ENCODE measurements at places on chromosomes 2 and 18.

DNA sequence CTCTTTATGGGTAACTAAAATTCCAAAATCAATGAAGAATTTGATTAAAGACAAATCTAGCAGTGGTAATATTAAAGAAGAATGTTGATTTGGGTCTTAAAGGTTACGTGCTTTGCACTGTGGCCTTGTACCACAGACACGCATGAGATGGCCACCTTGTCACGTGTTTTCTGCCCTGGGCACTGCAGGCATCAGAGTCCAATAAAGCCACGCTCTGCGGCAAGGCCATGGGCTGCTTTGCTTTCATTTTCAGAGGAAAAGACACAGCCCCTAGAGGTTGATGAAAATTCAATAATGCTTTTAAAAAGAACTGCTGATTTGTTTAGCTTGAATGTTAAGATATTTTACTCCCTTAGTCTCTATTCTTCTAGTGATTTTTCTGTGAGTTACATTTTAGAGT is 30.4 kb downstream of the AOX1 start:
- no peak for DNase-seq

DNA sequence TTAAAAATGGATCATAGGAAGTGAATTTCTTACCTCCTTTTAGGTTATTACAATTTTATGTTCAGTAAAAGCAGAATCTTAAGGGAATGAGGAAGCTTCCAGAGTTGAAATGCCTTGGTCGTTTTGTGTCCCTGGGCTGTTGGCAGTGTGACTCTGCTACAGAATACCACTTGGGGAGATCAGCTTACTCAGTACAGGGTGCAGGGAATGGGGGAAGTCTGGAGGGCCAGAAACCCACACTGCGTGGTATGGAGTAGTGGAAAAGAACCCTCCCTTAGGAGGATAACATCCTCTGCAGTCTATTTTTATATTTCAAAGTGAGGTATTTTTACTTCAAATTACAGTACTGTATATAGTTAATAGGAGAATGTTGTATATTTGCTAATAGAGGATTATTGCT is 51.1 kb downstream of the R3HDM1 start:
- DNase-seq, result no peak

GRCh38 chr2:98282109-98282508 is 64.1 kb upstream of the CNGA3 start:
- DNase-seq, result no peak

DNA sequence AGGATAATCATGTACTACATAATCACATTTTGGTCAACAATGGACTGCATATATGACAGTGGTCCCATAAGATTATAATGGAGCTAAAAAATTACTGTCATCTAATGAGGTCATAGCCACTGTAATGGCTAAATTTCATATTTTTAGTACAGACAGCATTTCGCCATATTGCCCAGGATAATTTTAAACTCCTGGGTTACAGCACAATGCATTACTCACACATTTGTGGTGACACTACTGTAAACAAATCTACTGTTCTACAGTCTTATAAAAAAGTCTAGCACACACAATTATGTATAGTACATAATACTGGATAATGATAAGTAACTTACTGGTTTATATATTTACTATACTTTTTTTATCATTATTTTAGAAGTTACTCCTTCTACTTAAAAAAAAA is 12.8 kb downstream of the EIF2AK2 start:
- no peak for DNase-seq

GRCh38 chr18:37313624-37314023 is 252.0 kb downstream of the CELF4 start:
- no peak for DNase-seq

GRCh38 chr2:46194856-46195255 is 102.4 kb upstream of the EPAS1 start:
- no peak for DNase-seq

- no peak for DNase-seq
These were observed 9.6 kb upstream of the MTA3 start for GRCh38 chr2:42558827-42559226.

DNA sequence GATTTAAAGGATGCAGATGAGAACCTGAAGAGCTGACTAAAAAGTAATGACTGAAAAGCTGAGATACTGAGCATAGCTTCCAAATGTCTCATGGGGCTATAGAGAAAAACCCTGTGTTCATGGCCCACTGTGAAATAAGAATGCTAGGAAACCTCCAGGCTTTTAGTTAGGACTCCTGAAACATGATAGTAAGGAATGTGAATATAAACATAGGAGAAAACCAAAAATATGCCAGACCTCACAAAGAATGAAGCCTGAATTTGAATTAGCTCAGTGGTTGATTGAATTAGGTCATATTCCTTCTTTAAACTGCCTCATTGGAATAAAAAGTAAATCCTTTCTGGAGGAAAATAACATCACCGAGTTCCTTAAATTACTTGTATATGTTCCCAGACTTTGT is 194.5 kb upstream of the NXPH2 start:
- no peak for DNase-seq

GRCh38 chr2:203501873-203502272 is 33.2 kb downstream of the RAPH1 start:
- DNase-seq, result no peak

DNA sequence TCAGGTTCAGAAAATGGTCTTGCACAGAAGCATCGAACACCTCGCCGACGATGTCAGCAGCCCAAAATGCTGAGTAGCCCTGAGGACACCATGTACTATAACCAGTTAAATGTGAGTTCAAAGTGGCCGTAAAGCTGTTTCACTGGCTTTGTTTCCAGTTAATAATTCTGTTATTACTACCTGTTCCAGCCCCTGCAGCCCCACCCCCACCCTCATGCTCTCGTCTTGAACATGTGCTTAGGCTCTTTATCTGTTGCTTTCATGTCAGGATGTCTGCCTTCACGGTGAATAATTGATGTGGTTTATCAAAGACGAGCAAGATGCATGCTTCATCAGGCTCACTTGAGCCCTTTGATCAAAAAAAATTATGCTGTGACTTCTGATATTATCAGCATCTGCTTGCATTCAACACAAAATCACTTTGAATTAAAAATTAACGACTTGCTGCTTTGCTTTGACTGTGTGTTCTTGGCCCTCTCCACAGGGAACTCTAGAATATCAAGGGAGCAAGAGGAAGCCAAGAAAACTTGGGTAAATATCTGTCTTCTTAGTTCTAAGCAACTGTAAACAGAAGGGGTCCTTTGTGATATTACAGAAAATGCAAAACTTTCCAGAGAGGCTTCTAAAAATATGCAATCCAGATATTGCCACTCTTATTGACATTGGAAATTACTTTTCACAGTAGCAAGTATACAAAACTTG is 63.4 kb upstream of the SP5 start:
- DNase-seq, result no peak

- no peak for DNase-seq
These were observed 33.7 kb downstream of the CTIF start for GRCh38 chr18:48572402-48573126.

GRCh38 chr18:68035774-68036522 is 519.4 kb upstream of the DSEL start:
- no peak for DNase-seq

DNA sequence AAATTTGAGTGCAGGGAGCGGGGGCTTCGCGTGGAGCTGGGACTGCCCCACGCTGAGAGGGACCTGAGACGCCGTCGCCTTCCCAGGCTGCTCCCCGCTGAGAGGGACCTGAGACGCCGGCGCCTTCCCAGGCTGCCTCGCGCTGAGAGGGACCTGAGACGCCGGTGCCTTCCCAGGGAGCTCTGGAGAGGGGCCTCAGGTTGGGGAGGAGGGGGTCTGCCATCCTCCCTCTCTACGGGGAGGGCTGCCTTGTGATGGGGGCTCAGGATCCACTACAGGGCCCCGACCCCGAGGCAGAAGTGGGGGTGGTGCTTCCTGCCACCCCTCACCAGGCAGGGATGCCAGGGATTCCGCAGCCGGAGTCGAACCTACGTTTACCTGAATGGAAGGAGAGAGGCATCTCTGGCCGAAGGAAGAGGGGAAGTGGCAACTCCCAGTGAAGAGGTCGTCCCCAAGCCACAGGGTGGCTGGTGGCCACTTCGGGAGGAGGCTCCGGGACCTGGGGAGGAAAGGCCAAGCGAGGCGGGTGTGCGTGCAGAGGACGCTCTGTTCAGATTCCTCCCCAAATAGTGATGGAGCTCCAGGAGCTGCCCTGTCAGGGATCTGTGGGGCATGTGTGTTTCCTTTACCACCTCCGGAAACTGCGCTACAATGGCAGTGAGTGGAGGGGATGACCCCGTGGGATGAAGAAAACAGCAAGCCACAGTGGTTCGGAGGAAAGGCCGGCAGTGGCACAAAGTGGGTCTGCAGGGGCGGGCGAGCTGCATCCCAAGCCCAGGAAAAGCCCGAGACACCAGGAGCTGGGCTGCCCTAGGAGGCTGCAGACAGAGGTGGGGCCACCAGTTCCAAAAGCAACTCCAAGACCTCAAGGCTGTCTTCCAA is 108.2 kb upstream of the CTDP1 start:
- no peak for DNase-seq

- no peak for DNase-seq
These were observed 19.0 kb upstream of the DUSP19 start for GRCh38 chr2:183059561-183059960.

- DNase-seq, result no peak
These were observed 2.6 kb upstream of the GPR35 start for GRCh38 chr2:240622531-240623235.

- DNase-seq, result no peak
These were observed 36.0 kb downstream of the FAM110C start for GRCh38 chr2:10222-10875.

DNA sequence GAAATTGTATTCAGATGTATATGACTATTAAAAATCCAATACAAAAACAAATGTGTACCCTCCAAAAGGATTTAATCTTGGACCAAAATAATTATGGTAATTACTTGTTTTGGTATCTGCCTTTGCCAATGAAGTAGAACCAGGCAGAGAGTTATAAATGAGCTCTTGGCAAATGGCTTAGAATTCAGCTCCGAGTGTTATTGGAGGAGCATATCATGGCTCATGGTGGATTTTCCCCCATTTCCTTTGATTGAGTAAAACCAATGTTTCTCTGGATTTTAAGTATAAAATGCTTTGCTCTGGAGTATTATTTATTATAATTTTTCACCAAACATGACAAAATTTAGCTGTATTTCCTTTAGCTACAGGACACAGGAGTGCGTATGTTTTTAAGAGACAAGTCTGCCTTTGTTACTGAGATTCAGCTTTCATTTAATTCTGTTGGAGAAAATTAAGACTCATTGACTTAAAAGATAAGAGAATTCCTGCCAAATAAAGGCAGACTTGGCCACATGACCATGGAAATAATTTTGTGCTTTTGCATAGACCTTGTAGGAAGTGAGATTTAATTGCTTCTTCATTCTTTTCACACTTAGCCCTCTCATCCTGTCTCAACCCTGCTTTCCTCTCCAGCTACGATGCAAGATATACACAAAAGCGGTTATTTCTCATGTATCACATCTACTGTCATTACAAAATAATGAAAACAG is 281.0 kb upstream of the SOX11 start:
- DNase-seq, result no peak

DNA sequence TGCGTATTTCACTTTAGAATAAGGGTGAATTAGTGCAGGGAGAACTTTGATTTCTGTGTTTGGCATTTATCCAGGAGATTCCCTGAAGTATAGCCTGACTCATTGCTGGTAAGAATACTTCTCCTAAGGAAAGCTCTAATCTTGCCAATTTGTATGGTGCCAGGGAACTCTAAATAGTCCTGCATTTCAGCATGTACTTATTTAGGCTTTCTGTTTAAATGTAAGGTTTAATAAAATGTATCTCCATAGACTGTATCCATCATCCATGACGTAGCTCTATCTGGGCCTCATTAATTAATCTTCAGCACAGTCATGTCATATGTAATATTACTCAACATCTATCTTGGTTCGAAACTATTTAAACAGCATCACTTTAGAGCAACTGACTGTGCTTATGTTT is 127.7 kb downstream of the DOK6 start:
- DNase-seq, result no peak

DNA sequence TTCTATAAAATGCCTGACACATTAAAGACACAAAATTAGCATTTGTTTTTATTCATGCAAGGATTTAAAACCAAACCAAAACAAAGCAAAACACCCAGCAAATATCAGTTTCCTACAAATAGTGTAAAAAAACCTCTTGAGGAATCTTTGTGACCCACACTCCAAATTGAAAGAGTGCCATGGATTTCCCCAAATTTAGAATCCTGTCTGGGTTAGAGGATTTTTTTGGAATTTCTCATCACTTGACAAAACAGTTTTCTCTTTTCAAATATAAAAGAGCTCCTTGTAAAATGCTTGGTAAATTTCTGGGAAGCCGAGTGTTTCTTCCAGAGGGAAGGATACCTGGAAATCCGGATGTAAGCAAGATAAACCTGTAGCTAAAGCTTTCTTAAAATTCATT is 1.7 kb upstream of the FN1 start:
- DNase-seq, result no peak

DNA sequence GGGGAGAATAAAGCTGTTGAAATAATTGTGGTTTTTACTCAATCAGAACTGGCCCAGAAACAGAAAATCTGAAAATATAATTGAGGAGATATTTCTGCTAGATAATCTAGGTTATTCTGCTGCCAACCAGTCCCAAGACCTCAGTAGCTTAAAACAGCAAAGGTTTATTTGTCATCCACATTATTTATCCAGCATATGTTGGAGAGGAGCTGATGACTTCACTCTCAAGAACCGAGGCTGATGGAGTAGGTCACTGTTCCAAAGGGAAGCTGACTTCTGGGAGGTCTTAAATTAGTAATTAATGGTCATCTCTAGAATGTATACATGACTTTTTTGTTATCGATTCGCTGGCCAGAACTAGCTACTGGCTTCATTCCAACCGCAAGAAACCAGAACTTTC is 124.8 kb upstream of the CTNNA2 start:
- no peak for DNase-seq

GRCh38 chr2:25355270-25355669 is 13.5 kb upstream of the DNMT3A start:
- no peak for DNase-seq

DNA sequence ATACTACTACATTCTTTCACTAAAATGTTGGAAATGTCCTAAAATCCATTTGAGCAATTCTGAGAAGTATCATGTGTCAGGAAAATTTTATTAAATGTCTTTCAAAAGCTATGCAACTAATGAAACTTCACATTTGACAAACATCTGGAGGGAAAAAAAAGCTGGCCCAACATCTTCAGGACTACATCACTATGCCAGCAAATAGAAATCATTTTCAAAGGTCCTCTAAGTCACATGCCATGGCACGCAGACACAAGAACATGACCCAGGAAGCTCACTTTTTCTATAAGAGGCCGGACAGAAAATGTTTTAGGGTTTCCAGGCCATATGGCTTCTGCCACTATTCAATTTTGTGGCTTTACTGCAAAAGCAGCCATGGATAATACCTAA is 11.6 kb downstream of the KANSL3 start:
- DNase-seq, result no peak

GRCh38 chr2:39641635-39642034 is 24.1 kb upstream of the TMEM178A start:
- DNase-seq, result no peak

- DNase-seq, result no peak
These were observed 55.5 kb downstream of the PRKCE start for GRCh38 chr2:45707006-45707405.

GRCh38 chr2:177635696-177636095 is 243.1 kb downstream of the AGPS start:
- DNase-seq, result no peak
